Hippocampal formation (tissue), 2 donors: ENCODE measurements at places on chromosomes 13 and 19.

- no peak for DNase-seq
Observed at GRCh38 chr13:92745258-92745657, 481.3 kb upstream of the GPC6 start.

DNA sequence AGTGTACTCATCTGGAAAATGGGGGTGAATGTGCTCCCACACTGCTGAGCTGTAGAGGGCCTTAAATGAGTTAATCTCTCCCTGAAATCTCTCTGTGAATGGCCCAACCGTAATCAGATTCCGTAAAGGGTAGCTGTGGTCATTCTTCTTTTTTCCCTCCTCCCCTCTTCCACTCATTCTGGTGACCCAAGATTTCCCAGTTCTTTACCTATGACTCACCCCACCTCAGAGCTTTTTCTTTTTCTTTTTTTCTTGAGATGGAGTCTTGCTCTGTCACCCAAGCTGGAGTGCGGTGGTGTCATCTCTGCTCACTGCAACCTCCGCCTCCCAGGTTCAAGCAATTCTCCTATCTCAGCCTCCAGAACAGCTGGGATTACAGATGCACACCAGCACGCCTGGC lies 33.3 kb upstream of the MUC16 start:
- no peak for DNase-seq

- DNase-seq, result no peak
Observed at GRCh38 chr19:50573741-50574461, 5.7 kb upstream of the LRRC4B start.

- DNase-seq, result no peak
Observed at GRCh38 chr19:45515081-45515624, 7.9 kb downstream of the VASP start.

GRCh38 chr19:51043497-51043896 lies 8.7 kb upstream of the KLK12 start:
- no peak for DNase-seq

- no peak for DNase-seq
Observed at GRCh38 chr13:53174545-53174944, 145.9 kb downstream of the OLFM4 start.

GRCh38 chr13:92225861-92226260 lies 827.4 kb downstream of the GPC5 start:
- DNase-seq, result no peak

DNA sequence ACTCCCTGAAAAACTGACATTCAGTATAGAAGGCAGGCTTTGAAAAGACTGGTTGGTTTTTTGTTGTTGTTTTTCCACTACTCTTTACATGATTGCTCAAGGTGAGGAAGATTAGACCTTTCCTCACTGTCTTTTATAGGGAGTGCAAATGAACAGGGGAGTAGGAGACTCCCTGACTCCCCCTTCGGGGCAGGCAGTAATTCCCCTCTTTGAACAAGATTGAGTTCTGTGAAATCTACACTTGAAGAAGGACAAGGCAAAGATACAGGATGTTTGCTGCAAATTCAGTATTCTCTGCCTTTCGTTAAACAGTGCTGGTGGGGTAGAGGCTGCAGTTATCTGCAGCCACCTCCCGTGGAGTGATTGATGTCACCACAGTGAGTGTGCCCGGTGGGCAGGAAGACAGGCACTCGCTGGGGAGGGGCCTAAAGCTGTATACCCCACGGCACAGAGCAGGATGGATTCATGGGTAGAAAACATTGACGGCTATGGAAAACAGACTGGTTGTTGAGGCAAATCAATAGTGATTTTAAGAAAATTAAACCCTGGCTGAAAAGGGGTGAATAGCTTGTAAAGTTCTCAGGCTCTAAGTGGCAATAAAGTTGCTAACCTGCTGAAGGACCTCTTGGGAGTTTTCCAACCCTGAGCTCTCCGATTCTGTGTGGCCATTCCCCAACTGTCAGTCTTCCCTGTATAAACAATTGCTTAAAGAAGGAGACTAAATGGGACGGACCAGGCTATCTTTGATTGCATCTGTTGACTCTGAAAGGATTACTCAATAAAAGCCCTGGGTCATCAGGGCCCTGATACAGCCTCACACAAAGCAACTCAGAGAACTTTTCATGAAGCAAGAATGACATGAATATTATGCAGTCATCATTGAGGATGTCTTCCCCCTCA lies 308.3 kb downstream of the TBC1D4 start:
- DNase-seq, result no peak

DNA sequence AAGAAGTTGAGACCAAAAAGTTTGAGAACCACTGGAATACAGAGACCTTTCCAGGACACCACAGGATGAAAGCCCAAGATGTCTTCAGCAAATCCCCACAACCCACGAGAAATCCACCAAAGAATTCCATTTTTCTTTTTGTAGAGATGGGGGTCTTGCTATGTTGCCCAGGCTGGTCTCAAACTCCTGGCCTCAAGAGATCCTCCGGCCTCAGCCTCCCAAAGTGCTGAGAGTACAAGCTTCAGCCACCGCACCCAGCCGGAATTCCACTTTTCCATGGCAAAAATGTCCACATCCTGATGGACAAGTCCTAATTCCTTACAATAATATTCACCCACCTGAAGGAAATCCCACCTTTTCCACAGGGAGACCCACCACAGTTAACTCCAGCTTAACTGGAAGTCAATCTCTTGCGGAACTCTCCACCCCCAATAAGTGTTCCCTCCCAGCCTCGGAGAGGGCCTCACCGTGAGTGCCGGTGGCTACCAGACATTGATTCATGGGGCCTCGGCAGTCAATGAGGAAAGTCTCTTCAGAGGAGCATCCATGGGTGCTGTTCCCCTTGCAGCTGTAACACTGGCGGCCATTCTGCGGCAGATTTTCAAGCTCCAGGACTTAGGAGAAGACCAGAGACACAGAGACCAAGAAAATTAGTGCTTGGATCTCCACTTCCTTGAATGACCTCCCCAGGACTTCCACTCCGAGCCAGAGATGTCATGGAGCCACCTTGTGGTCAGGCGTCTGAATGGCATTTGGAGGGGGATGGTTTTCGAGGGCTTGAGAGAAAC lies 12.3 kb upstream of the CADM4 start:
- peak; percentile 60 for DNase-seq

DNA sequence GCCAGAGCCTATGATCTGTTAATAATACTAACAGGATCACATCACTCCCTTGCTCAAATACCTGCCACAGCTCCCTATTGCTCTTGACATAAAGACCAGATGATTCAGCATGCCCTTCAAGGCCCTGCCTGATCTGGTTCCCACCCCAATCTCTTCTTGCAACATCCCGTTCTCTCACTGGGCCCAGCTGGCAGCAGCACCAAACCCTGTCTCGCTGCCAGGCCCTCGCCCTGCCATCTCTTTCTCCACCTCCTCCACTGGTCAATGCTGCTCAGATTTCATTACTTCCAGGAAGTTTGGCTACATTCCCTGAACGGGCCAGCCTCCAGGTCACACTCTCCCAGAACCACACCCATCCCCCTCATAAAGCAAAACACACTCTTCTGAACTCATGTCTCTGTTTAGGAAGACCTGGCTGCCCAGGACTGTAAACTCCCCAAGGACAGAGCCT lies 8.6 kb upstream of the BCAT2 start:
- peak; percentile 3 for DNase-seq

DNA sequence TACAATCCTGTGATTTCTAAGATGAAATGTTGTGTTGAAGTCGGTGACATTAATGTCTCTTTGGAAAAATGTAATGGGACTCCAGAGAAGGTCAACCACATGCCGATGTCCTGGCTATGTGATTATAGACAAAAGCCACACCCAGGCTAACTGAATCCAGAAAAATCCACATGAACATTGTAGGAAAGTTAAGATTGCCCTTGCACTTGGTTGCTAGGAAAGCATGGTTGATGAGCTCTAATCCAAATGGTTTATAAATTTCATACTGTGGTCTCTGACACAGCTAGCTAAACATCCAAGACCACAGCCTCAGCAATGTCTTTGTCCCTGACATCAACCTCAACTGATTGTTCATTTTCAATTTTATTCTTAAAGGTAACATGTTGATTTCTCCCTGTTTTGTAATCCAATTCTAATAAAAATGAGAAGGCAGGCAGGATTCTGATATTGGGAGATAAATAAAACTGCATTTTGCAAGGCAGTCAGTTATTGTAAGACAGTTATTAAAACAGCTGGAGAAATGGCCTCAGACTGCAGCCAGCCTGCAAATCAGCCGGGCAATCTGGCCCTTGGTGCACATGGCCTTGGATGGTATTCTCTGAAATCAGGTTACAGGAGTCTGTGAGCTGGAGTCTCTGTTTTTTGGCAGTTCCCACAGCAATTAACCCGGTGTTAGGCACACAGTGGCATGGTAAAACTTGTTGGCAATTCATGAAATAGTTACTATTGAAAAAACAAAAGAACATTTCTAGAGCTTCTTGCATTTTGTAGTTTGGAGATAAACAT lies 93.9 kb downstream of the STARD13 start:
- no peak for DNase-seq

DNA sequence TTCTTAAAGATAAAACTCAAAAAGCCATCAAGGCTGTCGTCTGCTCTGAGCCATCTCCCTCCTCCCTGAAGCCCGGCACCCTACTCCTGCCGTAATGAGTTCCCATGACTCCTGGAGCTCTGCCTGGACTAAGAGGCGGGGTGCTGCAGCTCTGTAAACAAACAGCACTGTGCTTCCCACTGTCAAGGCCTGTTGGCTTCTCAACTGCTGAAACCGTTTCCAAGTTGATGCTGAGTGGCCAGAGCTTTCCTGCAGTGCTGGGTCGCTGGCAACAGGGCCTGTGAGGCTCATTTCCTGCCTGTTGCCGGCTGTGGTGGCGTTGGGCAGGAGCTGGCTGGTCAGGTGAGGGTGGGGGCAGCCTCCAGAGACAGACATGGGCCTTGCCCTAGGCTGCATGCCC lies 26.7 kb upstream of the ISYNA1 start:
- DNase-seq, result peak; percentile 91

DNA sequence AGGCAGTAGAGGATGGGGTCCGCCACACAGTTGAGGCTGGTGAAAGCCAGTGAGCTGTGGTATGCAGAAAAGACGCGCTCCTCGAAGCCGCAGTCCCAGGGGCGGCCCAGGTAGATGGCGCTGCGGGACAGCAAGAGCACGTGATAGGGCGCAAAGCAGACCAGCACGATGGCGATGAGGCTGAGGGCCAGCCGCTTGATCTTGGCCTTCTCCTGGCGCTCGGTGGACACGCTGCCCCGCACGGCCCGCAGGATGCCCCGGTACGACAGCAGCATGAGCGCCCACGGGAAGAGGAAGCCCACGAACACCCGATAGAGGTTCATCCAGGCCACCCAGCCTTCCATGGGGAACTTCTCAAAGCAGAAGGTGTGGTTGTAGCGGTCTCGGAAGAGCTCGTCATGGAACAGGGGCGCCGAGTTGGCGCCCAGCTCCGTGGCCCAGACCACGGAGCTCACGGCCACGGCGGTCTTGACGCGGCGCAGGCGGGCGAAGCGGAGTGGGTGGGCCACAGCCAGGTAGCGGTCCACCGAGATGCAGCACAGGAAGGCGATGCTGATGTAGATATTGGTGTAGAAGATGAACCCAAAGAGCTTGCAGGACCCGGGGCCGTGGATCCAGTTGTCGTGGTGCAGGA lies 6.5 kb upstream of the OPA3 start:
- no peak for DNase-seq

- DNase-seq, result no peak
Observed at GRCh38 chr13:93903909-93904308, 575.6 kb downstream of the DCT start.

- no peak for DNase-seq
Observed at GRCh38 chr19:55670280-55671053, 4.6 kb upstream of the EPN1 start.

- DNase-seq, result no peak
Observed at GRCh38 chr13:37074703-37075102, 15.2 kb upstream of the SUPT20H start.

- DNase-seq, result no peak
Observed at GRCh38 chr19:18457483-18458331, 19.8 kb upstream of the ISYNA1 start.

DNA sequence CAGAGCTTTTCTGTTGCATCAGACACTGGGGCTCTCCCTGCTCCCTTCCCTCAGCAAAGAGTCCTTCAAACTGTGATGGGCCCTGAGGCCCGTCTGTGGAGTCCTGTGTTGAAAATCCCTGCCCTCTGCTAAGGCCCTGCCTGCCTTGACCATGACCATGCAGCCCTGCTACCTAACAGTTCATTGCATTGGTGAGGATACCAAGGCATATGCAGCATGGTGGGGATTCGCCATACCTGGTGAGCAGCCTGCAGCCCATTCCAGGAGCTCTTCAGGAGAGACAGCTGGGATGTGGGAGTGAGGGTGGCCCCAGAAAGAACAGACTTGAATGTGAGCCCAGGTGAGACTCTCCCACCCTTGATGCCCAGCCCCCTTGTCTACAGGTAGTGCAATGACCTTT lies 70.6 kb upstream of the GSX1 start:
- DNase-seq, result no peak

GRCh38 chr13:38943231-38943630 lies 47.4 kb downstream of the STOML3 start:
- DNase-seq, result no peak
